ENCODE measurements at places on chromosomes 1 and 21. TPM values are rescaled to one million over a fixed set of nuclear protein-coding genes. Genes with fewer than 3 reads are reported as not detected.

The PAX7 gene
- total RNA-seq, result not detected

The ITLN2 gene
- not detected for total RNA-seq

The LIN28A gene
- not detected for total RNA-seq

The KCNJ15 gene
- 1.1 TPM for total RNA-seq

The PRMT2 gene
- total RNA-seq, result 157 TPM

The C1QTNF12 gene
- total RNA-seq, result 0.83 TPM

The FYB2 gene
- not detected for total RNA-seq

The SPRR2E gene
- not detected for total RNA-seq

The TMEM200B gene
- total RNA-seq, result 13.4 TPM

The BROX gene
- 34.9 TPM for total RNA-seq

The GNL2 gene
- total RNA-seq, result 59.7 TPM

Measured in smooth muscle cell of bladder (primary cell).